ENCODE measurements at places on chromosomes 6 and 20.

- no peak for DNase-seq
Observed at GRCh38 chr6:5960456-5960855, 46.3 kb downstream of the NRN1 start.

GRCh38 chr6:41954668-41955067 lies 13.1 kb upstream of the CCND3 start:
- DNase-seq = no peak

DNA sequence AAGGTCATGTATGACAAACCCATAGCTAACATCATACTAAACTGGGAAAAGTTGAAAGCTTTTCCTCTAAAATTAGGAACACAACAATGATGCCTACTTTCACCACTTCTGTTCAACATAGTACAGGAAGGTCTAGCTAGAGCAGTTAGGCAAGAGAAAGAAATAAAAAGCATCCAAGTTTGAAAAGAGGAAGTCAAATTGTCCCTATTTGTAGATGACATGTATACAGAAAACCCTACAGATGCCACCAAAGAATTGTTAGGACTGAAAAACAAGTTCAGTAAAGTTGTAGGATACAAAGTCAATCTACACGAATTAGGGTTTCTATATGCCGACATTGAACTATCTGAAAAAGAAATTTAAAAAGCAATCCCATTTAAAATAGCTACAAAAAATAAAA lies 89.4 kb upstream of the GLP1R start:
- no peak for DNase-seq

GRCh38 chr6:155883334-155883731 lies 427.7 kb upstream of the NOX3 start:
- no peak for DNase-seq

DNA sequence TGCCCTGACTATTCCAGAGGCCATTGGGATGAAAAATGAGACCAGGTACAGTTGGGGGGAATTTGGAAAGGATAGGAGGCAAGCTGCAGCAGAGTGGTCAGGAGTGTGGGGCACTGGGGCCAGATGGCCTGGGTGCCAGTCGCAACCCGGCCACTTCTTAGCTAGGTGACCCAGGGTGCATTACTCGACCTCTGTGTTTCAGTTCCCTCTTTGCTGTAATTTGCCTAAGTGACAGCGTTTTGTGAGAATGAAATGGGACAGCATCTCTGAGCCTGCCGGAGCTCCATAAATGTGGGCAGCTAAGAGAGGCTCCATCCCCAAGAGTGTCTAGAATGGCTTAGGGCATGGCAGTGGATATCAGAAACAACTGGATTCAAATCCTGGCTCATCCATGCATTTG lies 13.9 kb downstream of the LRFN2 start:
- no peak for DNase-seq

Measured in anterior cingulate cortex (tissue), 58 donors.